ENCODE measurements at places on chromosomes 1 and 21.
A peak's percentile ranks its signal among the peaks of the same experiment; 100 is the strongest.

- no peak for DNase-seq
Observed at GRCh38 chr21:21001591-21002100, 3.4 kb downstream of the NCAM2 start.

DNA sequence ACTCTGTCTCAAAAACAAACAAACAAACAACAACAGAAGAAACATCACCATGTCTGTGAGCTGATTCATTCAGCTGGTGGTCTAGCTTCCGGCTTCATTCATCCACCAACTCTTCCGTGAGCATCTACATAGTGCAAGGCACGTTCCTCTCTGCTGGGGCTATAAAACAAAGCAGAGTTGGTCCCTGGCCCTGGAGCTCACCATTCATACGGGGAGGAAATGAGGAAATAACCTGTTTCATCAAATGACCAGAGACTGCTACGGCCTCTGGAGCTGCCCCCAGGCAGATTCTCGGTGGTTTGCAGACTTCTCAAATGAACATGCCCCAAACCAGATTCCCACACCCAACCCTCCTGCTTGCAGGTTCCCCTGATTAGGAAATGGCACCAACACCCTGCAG, 41.0 kb upstream of the ID3 start:
- DNase-seq = no peak

DNA sequence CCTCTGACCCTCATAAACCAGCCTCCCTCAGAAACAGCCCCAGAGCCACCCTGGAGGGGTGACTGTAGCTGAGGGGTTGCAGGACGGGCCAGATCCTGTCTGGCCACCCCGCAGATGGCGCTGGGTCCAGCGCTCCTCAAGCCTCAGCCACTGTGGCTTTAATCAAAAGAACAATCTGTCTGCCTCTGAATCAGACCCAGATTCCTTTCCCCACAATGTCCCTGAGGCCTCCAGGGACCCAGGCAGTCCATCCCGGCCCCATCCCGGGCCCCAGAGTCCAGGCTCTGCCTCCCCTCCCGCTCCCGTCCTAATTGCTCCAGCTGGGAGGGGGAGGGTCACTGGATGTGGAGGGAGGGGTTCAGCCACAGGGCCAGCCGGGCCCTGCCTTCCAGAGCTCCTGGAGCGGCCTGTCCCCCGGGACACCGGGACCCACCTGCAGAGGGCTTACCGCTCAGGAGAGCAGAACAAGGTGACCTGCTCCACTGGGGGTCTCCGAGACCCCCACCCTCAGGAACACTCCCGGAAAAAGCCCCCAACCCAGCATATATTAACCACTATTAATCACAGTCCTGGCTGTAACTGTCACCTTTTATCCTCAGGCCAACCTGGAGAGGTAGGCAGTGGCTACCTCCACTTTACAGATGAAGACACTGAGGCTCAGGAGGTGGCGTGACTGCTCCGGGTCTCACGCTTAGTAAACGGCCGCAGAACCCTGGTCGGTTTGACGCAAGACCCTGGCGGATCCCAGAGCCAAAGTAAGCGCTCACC, 836 bp upstream of the FBLIM1 start:
- no peak for DNase-seq

- no peak for DNase-seq
Observed at GRCh38 chr1:206460836-206461426, 9.3 kb upstream of the IKBKE start.

GRCh38 chr1:33048426-33048825, 11.7 kb upstream of the AK2 start:
- DNase-seq = no peak

- DNase-seq = no peak
Observed at GRCh38 chr1:167790117-167790516, 68.3 kb downstream of the MPZL1 start.

DNA sequence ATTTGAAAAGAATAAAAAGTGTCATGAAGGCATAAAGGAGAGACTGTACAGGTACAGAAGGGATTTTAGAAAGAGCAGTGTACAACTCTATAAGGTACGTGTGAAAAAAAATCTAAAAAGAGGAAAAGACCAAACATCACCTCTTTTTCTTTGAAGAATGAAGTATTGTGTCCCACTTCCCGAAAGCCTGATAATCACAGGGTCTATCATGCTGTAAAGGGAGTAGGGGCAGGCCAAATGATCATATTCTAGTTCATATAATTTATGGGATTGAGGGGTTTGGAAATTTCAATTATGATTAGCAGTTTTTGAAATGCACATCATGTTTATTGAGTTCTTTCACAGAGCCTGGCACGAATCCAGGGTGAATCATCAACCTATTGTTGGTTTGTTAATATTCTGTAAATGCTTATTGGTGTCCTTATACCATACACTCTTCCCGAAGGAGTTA, 910 bp upstream of the RERE start:
- DNase-seq = peak; percentile 40

- DNase-seq = no peak
Observed at GRCh38 chr1:93757256-93758036, 75.8 kb upstream of the BCAR3 start.

- no peak for DNase-seq
Observed at GRCh38 chr1:162720996-162721395, 69.5 kb upstream of the HSD17B7 start.

GRCh38 chr1:59686574-59686973, 128.2 kb upstream of the HOOK1 start:
- no peak for DNase-seq

DNA sequence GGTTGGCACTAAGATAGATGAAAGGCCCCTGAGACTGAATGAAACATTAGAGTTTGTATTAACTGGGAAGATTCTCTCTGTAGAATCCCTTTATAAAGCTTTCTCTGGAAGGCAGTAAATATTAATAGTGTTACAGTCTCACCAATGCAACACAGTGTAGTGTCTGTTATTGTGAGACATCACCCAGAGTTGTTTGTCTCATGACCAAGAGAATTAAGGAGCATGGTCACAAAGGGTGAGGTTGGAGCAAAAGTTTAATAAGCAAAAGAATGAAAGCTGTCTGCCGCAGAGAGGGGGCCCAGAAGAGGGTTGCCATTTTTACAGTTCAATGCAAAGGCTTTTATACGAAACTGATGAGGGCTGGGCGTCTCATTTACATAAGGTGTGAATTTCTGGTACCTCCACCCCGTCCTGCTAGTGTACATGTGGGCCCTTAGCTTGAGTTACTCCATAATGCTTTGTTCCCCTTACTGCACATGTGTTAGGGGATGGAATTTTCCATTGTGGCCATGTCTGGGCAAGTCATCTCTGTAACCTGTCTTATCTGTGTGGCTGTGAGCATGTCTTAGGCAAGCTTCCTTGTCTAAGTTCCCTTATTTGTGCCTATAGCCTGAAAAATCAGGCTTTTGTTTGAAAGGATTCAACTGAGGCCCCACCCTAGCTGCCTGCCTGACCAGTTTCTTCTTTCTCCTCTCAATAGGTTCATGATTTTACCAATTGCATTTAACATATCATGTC, 184.1 kb downstream of the RASAL2 start:
- no peak for DNase-seq

DNA sequence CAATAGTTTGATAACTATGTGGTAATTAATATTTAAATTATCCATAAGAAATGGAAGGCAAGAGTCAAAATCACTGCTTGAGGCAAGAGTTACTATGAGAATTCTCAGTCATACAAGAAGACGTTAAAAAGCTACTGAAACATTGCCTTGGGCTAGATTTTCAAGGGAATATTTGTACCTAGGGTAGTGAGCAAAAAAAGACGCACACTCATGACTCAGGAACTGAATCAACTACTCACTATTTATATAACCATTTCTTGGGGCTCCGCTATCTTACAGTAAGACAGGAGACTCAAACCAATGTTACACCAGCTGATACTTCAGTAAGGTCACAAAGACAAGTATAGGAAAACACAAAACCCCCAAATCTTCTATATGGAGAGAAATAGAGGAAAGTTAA, 151.5 kb upstream of the RNPC3 start:
- no peak for DNase-seq

All from activated CD8-positive, alpha-beta memory T cell treated with anti-CD3 and anti-CD28 coated beads, Interleukin-2, amount 50 U/mL, for 4 hours (primary cell).